ENCODE measurements at places on chromosomes 5 and 9.
A peak's percentile ranks its signal among the peaks of the same experiment; 100 is the strongest.

- no peaks in the 10 kb centered on the region for H3K36me3 ChIP-seq
- H3K4me3 ChIP-seq: no peak overlapping the region
- no peaks in the 10 kb centered on the region for H3K4me1 ChIP-seq
These were observed 70.4 kb upstream of the FCN1 start for GRCh38 chr9:134987906-134988700.

- no peak for DNase-seq
- H3K4me3 ChIP-seq: no peak overlapping the region
- no peaks in the 10 kb centered on the region for H3K27me3 ChIP-seq
- H3K27ac ChIP-seq: peak overlapping the region; percentile 90
- no peaks in the 10 kb centered on the region for H3K4me1 ChIP-seq
- no peaks in the 10 kb centered on the region for H3K36me3 ChIP-seq
These were observed 18.8 kb downstream of the COL5A1 start for GRCh38 chr9:134660407-134660806.

GRCh38 chr5:15500325-15501001 is 483 bp downstream of the FBXL7 start:
- peak overlapping the region; percentile 98 for H3K4me3 ChIP-seq
- H3K4me1 ChIP-seq: peaks cover 2% of the 10 kb centered on the region
- peak; percentile 81 for DNase-seq

DNA sequence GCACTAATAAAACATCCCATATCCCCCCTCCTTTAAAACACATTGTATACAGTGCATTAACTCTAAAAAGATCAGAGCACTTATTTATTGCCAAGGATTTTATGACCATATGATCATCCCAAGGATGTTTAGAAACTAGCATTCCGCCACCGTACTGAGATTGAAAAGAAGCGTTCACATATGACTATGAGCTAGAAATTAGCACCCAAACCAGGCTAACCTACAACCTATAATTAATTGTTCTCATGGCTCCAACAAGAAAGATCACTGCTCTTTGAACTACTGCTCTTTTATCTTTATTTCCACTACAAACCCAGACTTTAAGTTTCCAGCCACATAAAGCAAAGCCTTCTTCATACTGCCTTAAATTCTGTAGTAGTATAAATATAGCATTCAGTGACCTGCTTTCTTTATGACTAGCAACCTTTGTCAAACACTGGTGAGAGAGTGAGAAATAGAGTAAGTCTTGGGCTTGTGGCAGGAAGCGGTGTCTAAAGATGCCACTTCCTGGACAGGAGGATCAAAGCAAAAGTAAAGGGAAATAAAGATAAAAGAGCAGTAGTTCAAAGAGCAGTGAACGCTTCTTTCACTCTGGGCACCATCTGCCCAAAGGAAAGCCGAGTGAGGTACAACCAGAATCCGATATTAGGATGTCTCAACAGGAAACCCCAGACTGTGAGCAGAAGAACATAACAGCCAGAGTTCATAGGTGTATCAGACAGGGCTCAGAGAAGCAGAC is 151.1 kb upstream of the ERCC6L2 start:
- H3K27ac ChIP-seq: no peak overlapping the region
- no peaks in the 10 kb centered on the region for H3K36me3 ChIP-seq
- no peaks in the 10 kb centered on the region for H3K27me3 ChIP-seq
- H3K4me3 ChIP-seq: no peak overlapping the region
- H3K4me1 ChIP-seq: no peaks in the 10 kb centered on the region
- no peak for DNase-seq

All from aorta (tissue), 5 donors.